PC-9 (cell line): ENCODE measurements at places on chromosomes 2 and 18. TPM values are rescaled to one million over a fixed set of nuclear protein-coding genes. Genes with fewer than 3 reads are reported as not detected.

SPP2 gene
- total RNA-seq = not detected in 2 replicates

NEU4 gene
- total RNA-seq = 0.90 and 0.92 TPM in 2 replicates

HOXD12 gene
- not detected in 2 replicates for total RNA-seq

GPC1 gene
- 302 and 319 TPM in 2 replicates for total RNA-seq

PRKD3 gene
- total RNA-seq = 27.1 and 27.5 TPM in 2 replicates

GRCh38 chr2:12262681-12263436 lies 453.9 kb upstream of the TRIB2 start:
- no peak for DNase-seq

DNA sequence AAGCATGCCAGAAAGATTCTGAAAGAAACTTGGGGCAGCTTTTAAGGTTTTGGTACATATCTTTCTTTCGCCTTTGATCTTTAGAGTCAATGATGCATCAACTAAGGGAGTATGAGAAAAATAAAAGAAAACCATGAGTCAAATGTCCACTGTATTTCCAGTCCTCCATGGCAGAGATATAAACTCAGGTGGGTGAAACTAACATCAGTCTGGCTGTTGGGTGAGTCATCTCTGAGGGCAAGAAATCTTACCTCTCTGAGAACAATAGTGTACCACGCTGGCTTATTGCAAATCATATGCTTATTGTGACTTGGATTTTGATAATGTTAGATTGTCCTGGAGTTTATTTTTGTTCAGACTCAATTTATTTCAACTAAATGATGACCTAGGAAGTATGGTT lies 521.0 kb downstream of the PLCL1 start:
- no peak for DNase-seq

- no peak for DNase-seq
Observed at GRCh38 chr2:143955401-143956065, 564.4 kb downstream of the ZEB2 start.

DNA sequence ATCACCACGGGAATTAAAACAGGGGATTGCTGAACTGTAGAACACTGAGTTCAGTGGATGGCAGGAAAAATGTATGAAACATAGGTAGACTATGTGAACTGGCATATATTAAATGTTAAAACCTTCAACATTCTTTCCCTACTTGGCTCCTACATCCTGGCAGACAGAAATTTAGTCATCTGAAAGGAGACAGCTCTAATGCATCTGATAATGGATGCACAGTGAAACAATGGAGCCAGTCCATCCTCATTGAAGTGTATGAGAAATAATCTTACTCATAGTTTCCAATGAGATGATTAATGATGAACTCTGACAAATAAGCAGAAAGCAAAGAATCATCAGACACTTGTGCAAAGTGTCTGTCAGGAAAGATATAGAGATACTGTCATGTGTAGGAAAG lies 1629.7 kb upstream of the TMEFF2 start:
- no peak for DNase-seq

GRCh38 chr2:127516041-127516762 lies 10.1 kb downstream of the IWS1 start:
- no peak for DNase-seq

DNA sequence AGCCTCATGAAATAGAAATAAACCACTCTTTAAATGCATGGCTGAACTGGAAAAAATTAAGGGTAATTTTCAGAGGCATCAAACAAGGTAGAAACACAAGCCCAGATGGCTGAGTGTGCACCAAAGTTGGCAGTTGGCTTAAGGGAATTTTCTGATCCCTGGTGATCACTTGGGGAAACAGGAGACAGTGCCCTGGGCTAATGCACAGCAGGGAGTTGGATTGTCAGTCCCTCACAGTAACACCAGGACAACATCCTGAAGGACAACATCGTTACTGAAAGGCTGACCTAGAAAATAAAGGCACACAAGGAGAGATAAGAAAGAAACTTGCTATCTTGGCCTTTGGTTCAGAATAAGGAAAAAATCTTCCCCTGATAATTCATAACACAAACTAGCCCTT lies 417.0 kb downstream of the SLC4A3 start:
- DNase-seq = no peak

GRCh38 chr2:11542275-11542819 lies 8.5 kb downstream of the GREB1 start:
- no peak for DNase-seq

DNA sequence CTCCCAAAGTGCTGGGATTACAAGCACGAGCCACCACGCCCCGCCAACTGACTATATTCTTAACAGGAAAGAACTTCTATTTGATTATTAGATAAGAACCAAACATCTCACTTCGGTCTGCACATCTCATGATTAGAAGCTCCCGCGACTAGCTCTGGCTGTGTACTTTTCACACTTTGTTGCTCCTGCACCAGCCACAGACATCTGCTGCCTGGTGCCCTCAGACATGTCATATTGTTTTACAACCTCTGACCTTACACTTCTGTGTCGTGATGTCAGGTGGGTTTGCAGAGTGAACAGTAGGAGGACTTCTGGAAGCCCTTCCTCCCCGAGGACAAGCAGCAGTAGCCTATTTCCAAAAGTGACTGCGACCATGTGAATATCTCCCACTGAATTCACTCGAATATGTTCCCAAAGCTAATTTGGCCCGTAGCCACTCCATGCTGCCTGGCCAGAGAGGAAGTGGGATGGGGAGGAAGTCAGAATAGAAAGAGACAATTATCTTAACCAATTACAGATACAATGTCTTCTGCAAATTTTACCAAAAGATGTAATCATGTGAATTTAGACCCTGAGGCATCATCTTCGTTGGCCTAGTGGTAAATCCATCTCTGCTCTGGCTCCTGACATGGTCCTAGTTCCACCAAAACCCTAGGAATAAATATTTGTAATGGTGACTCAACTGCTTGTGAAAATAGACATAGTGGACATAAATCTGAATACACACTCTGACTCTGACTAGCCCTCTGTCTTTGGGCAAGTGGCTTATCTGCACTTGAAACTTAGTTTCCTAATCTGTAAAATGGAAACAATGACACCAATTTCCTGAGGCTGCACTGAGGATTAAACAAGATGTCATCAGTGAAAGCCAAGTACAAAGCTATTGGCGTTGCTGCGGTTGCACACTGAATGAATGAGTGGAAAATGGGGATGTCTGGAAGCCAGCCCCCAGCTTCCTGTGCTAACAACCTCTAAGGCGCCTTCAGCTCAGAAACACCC lies 406.1 kb downstream of the LRATD1 start:
- no peak for DNase-seq

DNA sequence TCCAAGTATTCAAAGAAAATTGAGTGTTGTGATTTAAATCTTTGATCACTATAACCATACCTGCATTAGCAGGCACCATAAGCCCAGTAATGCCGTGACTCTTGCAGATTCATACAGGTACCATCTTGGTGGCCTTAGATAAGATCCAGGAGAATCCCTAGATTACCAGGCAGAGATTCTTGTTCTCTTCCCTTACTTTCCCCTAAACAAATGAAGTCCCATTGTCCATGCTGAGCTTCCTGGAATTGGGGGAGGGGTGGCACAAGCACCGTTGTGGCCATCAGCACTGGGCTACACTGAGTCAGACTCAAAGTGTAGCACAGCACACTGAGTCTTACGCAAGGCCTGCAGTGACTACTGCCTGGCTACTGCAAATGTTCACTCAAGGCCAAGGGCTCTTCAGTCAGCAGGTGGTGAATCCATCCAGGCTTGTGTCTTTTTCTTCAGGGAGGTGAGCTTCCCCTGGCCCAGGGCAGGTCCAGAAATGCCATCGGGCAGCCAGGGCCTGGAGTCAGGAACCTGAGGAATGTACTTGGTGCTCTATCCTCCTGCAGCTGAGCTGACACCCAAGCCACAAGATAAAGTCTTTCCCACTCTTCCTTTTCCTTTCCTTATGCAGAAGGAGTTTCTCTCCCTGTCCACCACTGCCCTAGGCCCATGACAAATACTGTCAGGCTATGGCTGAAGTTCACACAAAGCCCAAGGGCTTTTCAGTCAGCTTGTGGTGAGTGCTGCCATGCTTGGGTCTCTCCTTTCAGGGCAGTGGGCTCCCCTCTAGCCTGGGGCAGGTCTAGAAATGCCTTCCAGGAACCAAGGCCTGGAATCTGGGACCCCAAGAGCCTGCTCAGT lies 52.6 kb downstream of the CD28 start:
- peak; percentile 86 for DNase-seq

DNA sequence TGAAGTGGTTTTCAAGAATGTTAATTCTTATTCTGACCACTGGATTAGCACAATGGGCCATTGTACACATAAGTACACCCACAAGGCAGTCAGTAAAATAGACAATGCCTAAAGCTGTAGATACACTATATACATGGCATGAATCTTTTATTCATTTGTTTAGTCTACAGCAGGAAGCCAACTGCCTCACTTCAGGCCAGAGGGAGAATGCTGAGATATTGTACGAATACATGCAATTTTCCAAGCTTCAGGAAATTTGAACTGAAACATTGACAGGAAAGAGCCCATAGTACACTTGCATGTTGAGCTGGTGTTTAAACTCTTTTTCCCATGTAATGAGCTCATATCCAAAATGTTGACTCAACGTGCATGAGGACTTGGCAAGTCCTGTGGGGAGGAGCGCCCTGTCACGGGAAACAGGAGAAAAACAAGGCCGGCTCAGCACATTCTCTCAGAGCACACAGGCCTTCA lies 111.6 kb upstream of the CYP1B1 start:
- DNase-seq = no peak
